AG09309 (cell line): ENCODE measurements at places on chromosomes 3 and 15.
A peak's percentile ranks its signal among the peaks of the same experiment; 100 is the strongest.

- peak; percentile 57 for DNase-seq
Measured at GRCh38 chr3:197516517-197516889, 39.3 kb downstream of the BDH1 start.

DNA sequence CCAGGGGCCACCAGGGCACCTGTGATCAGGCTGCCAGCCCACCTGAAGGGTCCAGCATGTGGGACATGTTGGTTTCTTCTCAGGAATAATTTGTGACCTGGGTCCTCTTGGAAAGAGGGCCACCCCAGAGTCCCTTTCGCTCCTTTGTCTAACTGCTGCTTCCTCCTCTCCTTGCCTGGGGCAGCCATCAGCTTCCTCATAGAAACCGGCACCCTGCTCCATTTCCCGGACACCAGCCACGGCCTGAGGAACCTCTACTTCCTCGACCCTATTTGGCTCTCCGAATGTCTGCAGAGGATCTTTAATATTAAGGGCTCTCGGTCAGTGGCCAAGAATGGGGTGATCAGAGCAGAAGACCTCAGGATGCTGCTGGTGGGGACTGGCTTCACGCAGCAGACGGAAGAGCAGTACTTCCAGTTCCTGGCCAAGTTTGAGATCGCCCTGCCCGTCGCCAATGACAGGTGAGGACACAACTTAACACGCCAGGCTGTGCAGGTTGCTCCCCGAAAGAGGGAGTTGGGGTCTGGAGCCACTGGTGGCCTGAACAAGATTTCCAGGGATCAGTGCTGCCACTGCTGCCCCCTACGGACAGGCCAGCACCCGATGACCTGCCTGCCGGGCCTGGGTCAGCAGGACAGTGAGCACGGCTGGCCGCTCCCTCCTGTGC is 109.7 kb downstream of the LRRK1 start:
- no peak for DNase-seq

GRCh38 chr3:19931767-19932188 is 2.2 kb downstream of the EFHB start:
- DNase-seq, result no peak

DNA sequence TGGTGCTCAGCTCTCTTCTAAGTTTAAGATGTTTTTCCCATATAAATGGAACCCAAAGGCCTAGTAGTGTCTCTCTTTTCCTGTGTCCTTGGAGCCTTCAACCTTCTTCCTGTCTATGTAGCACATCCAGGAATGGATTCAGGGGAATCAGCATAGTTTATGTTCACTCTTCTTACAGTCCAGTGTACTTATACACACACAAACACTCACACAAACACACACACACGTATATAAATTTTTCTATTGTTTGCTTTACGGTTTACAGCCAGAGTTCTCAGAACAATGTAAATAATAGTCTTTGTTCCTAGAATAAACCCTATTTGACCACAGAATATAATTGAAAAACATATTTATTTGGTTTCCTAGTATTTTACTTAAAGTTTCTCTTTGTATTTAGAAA is 36.9 kb downstream of the STAC start:
- DNase-seq, result no peak

DNA sequence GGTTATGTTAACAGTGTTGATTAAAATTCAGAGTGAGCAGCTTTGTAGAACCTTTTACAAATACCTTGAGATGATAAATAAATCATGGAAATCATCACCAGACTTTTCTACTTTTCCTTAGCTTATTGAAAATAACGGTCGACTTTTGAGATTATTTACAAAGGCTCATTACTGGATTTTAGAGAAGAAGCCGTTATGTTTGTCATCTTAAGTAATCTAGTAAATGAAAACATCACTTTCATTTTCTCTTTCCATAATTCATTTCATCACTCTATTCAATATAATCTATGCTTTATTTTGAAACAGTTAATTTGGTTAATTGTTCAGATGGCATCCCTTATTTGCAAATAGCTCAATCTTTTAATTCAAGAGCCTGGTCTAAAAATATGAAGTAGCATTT is 3.6 kb downstream of the PLCL2 start:
- no peak for DNase-seq

- no peak for DNase-seq
Measured at GRCh38 chr3:4711680-4711992, 218.5 kb downstream of the ITPR1 start.

DNA sequence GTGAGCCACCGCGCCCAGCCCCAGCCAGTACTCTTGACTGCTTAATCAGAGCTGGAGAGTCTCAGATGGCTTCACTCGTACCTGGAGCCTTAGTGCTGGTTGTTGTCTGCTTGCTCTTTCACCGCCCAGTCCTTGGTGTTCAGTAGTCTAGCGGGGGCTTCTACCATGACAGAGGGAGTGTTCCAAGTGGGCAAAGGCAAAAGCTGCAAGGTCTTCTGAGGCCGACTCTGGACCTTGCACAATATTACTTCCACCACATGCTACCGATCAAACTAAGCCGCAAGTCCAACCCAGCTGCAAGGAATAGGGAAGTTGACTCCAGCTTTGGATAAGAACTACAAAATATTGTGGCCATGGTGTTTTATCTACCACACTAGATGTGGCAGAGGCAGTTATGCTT is 6.6 kb downstream of the PARL start:
- no peak for DNase-seq

GRCh38 chr3:116980099-116980498 is 270.5 kb downstream of the TUSC7 start:
- no peak for DNase-seq

GRCh38 chr3:61530355-61530754 is 31.0 kb upstream of the PTPRG start:
- no peak for DNase-seq

DNA sequence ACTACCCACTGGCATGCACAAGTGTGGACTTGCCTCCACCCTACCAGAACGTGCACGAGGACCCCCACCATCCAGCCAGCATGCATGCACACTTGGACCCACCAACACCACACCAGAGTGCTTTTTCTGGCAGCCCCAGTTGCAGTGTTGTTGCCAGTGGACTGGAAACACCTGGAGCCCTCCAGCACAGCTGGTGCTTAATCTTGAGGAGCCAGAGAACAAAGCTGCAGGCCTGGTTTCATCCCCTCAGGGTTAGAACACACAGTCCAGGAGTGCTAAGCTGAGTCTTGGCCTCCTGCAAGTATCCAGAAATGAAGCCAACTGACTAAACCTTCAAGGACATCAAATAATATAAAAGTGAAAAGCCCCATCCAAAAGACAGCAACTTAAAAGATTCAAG is 888.0 kb downstream of the NTRK3 start:
- DNase-seq, result no peak

DNA sequence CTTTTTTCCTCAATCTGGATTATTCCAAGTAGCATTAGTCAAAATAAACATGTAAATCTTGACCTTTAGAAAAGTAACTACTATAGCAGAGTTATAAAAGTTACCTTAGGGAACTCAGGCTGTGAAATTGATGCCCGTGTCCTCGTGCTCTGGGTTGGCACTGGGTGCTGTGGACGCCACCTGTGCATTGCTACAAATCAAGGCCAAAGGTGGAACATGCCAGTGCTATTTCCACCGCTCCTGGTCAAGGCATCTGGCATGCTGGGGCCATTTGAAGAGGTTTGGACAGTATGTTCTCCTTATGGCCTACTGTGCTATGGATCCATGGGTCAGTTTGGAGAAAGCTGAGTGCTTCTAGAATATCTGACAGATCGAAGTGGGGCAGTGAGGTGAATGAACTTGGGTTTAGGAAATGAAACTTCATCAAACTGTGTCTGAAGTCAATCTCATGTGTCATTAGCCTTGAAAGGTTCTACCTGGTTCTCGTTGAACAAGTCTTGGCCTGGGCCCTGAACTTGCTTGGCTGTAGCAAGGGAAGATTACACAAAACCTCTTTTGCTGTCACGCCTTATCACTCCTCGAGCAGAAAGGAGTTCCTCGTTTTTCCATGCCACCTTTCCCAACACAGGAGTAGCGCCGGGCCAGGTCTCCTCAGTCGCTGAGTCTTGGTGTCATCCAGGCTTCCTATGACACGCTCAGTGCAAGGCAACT is 397.6 kb upstream of the RGMA start:
- DNase-seq, result no peak

- DNase-seq, result no peak
Measured at GRCh38 chr15:100373942-100374341, 32.2 kb upstream of the ADAMTS17 start.
